ENCODE measurements at places on chromosomes 12 and 14.

GRCh38 chr12:67853204-67853603, 136.0 kb upstream of the IFNG-AS1 start:
- DNase-seq, result no peak

DNA sequence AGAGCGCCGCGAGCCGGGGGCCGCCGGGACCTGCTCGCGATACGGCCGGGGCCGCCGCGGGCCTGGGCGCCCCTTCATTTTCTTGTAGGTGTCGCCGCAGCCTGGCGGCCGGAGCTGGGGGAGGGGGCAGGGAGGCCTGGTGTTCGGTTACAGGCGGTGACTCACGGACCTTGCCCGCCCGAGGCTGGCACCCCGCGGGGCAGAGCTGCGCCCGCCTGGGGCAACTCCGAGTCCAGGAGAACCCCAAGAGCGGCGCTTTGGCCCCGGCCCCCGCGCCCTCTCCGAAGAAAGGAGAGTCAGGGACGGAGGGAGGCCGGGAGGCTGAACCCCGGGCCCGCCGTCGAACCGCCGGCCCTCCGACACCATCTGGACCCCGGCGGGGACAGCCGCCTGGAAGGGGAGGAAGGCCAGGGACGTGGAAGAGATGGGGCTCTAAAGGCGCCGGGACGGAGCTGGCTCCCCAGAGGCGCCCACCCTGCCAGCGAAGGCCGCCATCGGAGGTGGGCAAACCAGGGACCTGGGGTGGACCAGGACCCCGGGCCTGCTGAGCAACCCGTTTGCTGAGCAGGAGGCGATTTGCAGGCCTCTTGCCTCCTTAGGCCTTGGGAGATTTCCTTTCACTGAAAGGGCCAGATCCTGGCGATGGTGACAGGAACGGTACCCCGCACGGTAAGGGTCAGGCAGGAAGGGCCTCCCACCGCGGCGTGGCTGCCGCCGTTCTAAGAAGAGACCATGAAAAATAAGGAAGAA, 843 bp upstream of the NUAK1 start:
- no peak for DNase-seq

DNA sequence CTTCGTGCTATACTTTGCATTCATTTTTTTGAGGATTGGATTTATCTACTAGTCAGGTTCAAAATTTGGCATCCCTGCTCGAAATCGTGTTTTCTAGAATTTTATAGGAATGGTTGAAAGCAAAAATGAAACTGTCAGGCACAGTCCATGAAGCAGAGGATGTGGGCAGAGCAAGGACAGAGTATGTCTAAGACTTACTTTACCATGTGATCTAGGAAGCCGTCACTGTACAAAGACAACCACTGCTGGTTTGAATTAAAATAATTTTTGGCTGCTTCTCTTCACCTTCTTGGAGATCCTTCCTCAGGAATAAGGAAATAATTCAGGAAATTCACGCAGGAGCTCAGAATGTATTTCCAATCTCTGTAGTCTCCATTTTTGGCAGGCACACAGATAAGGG, 31.6 kb upstream of the SGPP1 start:
- no peak for DNase-seq

- no peak for DNase-seq
These were observed 806.8 kb downstream of the AACS start for GRCh38 chr12:125871811-125872594.

DNA sequence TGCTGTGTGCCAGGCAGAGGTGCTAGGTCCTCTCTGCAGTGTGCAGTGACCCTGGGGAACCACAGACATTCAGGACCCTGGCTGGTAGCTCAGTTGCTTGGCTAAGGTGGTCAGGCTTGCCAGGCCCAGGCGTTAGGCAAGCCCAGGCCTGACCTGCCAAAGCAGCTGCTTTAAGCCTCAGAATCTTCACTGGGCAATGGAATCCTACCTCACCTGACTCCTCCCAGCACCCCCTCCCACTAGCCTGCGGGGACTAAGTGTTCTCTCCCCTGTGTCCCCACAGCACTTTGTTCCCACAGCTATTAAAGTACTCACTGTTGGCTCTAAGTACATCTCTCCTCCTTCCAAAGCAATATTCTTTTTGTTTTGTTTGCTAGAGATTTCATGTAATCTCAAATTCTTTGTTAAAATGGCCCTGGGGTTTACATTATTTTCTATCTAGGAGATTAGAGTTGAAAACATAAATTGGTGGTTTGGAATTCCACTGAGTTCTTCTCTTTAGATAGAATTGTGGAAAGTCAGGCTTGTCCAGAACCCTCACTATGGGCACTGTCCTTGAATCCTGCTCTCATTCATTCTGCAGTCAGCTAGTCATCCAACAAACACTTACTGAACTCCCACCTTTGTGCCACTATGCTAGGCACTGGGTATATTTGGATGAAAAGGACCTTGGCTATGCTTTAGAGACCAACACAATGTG, 44.4 kb downstream of the DGLUCY start:
- DNase-seq, result no peak
